ENCODE measurements at places on chromosomes 4 and X.

GRCh38 chr4:78565971-78566372 is 14.4 kb downstream of the ANXA3 start:
- DNase-seq, result no peak

DNA sequence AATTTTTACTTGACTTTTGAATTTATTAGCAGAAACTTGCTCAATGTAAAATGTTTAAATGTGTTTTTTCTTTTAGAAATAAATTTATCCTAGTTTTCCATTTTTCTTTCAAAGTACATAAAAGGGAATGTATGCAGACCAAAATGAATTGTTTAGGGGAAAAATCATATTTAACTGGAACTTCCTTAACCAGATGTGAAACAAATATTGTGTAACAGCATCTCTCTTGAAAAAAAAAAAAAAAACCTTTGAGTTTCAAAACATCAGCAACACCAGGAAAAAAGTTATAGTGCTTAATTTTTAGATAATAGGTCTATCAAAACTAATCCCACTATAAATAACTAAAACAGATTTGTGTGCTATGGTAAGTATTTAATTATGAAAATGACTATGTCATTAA is 14.5 kb upstream of the CCNA2 start:
- no peak for DNase-seq

GRCh38 chrX:41259516-41259915 is 74.4 kb upstream of the DDX3X start:
- no peak for DNase-seq

DNA sequence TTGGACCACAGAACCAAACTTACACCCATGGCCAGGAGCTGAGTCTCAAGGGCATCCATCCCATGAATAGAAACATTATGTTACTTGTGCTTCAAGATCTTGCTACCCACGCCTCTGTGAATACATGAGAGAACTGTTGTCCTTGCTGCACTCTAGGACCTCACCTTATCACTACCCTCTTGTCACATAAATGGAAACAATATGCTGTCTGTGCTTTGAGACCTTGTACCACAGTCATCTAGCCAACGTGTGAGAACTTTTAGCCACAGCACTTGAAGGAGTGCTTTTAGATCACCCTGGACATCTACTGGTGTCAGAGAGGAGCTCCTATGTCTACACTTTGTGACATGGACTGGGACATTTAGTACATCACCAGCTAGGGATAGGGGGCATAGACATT is 30.7 kb upstream of the HUWE1 start:
- no peak for DNase-seq

DNA sequence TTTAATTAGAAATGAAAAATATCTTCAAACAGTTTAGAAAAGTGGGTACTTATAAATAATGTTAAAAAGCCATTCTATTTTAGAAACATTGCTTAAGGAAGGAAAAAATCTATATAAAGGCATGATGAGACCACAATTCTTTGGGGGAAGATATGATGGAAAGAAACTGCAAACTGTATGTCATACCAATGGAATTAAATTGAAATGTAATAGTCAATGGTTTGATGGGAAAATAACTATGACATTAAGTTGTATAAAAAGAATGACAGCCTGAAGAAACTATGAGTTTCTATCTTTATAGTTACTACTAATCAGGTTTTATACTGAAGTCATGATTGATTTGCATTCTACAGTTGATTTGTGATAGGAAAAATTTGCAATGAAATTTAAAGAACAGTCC is 40.3 kb upstream of the CAMK2D start:
- no peak for DNase-seq

DNA sequence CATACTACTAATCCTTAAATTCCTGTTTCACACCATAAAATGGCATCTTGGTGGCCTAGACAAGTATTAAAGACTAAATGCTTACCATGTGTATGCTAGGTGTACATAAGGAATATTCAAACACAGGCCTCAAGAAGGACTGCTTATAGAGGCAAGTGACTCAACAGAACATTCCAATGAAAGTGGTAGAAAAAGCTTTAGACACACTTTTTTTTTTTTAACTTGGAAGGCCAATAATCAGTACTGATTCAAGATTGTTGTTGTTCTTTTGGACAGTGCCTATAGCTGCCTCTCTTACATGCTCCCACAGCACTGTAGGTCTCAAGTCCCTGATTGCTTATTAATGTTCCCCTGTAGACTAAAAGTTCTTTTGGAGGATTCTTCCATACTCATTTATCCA is 77.6 kb downstream of the FBXL5 start:
- no peak for DNase-seq

- no peak for DNase-seq
These were observed 727.8 kb downstream of the GRID2 start for GRCh38 chr4:93031431-93032098.

DNA sequence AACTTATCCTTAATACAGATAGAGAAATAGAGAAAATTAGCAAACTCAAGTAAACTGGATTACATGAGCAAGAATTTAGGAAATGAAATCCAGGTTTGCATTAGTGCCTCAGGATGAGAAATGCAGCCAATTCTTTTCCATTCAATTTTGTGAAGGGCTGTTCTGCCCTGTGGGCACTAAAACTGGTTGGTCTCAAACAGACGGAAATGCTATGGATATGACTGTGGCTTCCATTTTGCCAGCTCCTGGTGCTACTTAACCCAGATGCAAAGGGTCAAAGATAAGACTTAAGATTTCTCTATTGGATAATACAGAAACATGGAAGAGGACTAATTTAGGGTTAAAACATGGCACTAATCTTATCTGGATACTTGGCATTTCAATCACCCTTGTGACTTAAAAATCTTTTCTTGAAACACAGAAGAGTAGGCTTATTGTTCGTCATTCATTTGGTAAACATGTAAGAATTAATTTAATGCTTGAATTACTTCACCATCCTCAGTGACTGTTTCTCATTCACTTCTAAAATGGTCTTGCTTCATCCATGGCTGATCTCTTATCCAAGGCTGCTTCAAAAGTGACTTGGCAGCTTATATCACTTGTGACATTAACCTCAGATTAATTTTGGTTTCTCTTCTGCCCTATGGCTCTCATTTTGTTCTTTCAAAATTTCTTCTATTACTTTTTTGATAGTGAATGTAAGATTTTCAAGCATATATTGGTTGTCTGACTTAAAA is 1008.7 kb downstream of the GLUD2 start:
- no peak for DNase-seq

- DNase-seq, result no peak
These were observed 16.9 kb downstream of the RAI2 start for GRCh38 chrX:17844236-17844635.

GRCh38 chr4:137703195-137703594 is 170.9 kb upstream of the PCDH18 start:
- peak; percentile 48 for DNase-seq

- DNase-seq, result no peak
These were observed 132.0 kb upstream of the MED14 start for GRCh38 chrX:40867352-40867751.

DNA sequence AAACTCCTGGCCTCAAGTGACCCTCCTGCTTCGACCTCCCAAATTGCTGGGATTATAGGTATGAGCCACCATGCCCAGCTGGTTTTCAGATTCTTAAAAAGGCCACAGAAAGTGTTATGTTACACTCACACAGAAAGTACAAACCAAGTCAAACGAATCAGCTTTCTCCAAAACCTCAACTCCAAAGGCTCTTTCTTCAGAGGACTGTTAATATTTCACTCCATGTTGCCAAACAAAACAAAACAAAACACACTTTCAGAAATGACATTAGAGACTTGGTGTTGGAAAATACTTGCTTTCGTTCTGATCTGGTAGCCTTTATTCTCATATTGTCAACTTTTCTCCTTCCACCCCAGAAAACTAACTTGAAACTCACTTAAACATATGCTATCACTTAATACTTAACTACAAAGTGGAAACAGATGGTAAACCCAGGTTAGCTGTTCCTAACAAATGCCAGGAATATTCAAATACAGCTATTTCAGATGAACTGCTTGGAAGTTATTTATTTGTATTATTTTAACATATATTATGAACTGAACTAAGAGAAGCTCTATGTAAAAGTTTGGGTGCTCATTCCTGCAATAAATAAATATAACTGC is 34.7 kb downstream of the RLIM start:
- DNase-seq, result no peak

GRCh38 chr4:106582103-106582502 is 213.5 kb upstream of the GIMD1 start:
- no peak for DNase-seq

GRCh38 chr4:95421869-95422268 is 126.9 kb downstream of the UNC5C start:
- no peak for DNase-seq

- DNase-seq, result no peak
These were observed 278.1 kb upstream of the ARSJ start for GRCh38 chr4:114257501-114257900.

DNA sequence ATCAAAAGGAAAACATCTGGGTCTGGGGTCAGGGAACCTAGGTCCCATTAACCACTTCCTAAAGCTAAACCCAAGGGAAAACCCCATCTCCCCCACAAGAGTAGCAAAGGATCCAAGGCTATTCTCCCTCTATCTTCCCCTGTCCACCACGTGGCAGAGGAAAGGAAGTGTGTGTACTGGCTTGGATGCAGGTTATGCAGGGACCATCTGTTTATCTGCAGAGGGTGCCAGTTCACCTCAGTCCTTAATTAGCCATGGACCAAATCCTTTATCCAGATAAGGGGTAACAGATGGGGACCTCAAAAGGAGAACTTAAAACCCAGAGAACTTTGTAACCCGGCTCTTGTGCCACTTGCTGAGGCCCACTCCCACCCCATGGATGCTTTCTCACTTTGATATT is 135.3 kb downstream of the ZNF518B start:
- DNase-seq, result no peak

DNA sequence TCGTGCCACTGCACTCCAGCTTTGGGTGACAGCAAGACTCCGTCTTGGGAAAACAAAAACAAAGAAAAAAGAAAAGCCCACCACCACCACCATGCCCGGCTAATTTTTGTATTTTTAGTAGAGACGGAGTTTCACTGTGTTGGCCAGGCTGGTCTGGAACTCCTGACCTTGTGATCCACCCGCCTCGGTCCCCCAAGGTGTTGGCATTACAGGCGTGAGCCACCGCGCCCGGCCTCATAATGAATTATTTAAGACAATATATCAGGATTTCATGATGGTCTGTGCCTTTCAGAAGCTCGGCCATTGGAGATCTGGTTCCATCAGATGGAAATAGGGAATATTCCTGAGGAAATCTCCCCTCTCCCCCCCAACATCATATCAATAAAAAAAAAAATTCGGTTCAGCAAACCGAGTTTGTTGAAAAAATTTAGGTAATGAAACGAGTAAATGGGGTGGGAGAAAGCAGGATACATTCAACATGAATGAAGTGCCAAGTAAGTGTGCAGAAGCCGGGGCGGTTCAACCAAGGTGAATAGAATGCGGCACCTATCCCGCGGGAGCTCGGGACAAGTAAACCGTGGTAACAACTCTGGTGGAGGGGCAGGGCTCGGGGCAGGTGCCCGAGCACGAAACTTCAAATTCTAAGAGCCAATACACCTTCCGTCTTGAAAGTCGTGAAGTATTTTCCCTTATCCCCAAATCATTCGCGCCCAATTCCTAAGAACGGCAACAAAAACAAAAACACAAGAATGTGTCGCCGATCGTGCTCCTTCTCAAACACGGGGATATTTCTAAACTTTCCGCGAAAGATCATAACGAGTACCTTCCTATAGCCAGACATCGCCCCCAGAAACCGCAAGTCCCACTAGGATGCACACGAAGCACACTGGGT is 773 bp upstream of the TXLNG start:
- no peak for DNase-seq

DNA sequence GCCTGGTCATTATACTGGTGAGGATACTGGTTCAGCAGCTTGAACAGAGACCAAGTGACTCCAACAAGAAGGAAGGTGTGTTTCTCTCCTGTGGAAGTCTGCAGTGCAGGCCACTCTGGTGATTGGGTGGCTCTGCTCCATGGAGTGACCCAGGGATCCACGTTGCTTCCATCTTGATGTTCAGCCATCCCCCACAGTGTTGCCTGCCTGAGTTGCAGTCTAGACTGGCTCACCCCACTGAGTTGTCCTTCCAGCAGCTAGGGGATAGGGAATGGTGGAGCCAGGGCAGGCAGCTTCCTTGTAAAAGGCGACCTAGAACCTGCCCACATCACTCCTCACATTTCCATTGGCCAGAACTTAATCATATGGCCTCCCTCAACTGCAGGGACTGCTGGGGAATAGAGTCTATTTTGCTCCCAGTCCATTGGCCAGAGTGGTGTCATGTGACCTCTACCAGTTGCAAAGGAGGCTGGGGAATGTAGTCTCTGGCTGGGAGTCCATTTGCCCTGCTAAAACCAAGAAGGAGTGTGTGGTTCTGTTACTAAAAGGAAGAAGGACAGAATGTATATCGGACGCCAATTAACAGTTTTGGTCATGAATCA is 8.0 kb downstream of the MAN2B2 start:
- DNase-seq, result peak; percentile 9

DNA sequence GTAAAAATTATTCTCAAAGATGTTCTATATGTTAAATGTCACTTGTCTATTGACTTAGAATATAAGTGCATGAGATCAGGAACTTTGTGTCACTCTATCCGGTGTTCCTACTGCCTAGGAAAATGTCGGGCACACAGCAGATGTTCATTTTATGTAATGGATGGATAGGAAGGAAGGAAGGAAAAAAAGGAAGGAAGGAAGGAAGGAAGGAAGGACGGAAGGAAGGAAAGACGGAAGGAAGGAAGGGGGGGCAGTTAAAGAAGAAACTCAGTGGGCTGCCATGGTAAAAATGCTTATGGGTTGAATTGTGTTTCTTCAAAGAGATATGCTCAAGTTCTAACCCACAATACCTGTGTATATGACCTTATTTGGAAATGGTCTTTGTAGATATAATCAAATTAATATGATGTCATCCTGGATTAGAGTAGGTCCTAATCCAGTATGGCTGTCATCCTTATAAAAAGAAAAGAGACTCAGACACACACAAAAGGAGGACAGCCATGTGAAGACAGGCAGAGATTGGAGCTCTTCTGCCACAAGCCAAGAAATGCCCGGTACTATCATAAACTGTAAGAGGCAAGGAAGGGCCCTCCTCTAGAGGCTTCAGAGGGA is 86.3 kb downstream of the COL25A1 start:
- DNase-seq, result no peak

DNA sequence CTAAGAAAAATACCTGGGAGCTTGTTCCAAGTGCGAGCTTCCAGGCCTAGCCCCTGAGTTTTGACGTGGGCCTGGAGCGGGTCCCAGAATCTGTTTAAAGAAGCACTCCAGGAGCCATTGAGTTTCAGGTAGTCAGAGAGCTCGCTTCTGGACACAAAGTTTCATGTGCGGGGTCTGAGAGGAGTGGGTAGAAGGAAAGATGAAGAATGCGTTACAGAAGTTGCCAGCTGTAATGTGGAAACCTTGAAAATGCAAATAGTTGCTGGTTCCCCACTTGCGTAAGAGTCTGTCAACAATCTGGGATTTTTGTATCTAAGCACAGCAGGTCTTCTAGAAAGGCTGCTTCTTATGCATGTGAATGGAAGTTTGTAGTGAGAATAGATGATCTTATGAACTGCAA is 77.5 kb upstream of the CLCN4 start:
- DNase-seq, result no peak

- no peak for DNase-seq
These were observed 928 bp downstream of the GYG2 start for GRCh38 chrX:2829469-2830246.
